ENCODE measurements at places on chromosomes 11 and 22.
A peak's percentile ranks its signal among the peaks of the same experiment; 100 is the strongest.

DNA sequence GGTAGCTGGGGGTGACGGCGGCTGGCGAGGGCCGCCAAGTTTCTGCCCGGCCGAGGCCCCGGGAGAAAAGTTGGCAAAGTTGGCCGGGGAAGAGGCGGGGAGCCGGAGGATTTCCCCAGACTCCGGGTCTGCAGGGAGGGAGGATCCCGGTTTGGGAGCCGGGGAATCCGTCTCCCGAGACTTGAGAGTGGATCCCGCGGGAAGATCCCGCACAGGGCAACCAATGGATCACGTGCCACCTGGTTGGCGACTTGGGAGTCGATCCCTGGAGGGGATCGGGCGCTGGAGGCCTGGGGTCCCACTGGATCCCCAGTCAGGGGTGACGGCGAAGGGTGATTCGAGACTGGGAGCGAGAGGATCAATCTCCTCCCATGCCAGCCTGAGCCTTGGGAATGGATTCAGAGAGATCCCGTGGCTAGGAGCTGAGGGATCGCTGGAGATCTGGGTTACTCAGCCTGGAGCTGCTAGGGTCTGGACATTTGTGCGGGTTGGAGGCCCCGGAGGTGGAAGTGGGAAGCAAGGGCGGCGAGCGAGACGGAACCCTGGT, 394 bp downstream of the KIAA1671 start:
- DNase-seq, result no peak

DNA sequence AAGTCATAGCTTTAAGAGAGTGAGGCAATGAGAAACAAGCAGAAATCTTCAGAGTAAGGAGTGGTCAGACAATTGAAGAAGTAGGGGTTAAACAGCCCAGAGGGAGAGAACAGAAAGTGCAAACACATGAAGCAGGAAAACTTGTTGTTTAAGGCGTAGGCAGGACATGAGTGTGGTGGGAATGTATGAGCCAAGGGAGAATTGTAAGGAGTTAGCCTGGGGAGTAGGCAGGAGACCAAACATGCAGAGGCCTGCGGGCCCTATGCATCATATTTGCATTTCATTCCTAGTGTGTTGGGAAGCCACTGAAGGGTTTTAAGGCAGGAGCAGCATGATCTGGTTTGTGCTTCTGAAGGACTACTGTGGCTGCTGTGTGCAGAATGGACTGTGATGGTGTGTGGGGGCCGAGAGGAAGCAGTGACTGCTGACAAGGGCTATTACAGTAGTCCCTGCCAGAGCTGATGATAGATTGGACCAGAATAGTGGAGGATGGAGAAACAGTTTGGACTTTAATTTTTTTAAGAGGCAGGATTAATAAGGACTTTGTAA, 179.9 kb upstream of the C11orf87 start:
- no peak for DNase-seq

DNA sequence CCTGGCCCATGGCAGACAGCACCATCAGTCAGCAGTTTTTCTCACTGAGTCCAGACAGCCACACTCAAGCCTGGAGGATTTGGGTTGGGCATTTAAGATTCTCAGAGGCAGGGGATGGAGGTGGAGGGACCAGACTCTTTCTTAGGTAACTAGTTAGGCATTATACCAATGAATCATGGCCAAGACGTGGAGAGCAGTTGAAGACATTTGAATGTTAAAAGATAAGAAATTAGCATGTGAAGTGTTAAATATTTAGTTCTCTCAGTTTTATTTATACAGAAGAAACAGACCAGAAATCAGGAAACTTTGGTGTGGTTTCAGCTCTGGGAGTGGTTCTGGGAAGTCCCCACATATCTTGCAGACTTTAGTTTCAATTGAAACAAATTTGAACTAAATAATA, 9.9 kb downstream of the GTF2H1 start:
- no peak for DNase-seq

- DNase-seq, result no peak
Measured at GRCh38 chr22:31136711-31137110, 3.6 kb downstream of the PLA2G3 start.

DNA sequence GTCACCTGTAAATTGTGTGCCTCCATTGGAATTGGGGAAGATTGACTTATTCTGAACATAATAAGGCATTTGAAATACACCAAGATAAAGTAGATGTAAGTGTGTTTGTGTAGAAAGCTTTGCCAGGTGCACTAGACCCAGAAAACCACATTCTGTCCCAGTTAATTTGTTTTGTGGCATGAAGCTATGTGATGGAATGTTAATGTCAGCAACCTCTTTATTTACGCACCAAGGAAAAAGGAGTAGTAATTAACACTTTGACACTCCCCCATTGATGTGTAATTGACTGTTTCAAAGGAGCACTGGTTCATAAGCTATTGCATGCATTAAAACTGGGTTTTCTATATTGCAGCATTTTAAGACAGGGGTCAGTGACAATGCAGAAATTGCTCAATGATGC, 14.3 kb downstream of the EIF3M start:
- DNase-seq, result no peak

GRCh38 chr11:70097783-70098563, 19.9 kb downstream of the ANO1 start:
- DNase-seq, result no peak

GRCh38 chr11:31921081-31921480, 110.0 kb upstream of the PAX6 start:
- no peak for DNase-seq

DNA sequence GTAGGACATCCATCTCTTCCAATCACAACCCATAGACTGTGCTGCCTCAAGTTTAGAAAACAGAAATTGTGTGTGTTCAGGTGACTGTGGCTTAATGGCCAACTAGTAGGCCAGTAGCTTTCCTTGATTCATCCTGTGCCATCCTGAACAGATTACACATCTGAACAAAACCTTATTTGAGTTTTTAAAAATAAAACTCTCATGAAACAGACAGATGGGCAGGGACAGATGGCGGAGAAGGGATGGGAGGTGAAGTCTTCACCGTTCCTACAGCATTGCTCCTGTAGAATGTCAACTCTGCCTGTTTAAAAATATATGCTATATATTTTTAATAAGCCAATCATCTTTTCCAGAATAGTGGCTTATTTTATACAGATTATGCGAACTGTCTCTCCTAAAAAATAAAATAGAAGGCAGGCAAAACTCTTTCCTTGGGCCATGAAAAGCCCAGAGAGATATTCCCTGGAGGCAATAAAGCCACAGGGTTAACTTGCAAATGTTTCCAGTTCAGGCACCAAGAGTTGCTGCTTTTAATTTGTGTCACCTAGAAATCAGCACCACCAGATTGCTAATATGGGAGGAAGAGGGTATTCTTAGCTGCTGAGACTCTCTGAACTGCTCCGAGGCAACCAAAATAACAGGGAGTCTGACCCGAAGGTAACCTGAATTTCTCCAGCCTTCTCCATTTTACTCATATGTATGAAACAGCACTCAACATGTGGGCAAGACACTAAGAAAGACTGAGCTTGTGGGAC, 861.2 kb downstream of the OPCML start:
- DNase-seq, result no peak

DNA sequence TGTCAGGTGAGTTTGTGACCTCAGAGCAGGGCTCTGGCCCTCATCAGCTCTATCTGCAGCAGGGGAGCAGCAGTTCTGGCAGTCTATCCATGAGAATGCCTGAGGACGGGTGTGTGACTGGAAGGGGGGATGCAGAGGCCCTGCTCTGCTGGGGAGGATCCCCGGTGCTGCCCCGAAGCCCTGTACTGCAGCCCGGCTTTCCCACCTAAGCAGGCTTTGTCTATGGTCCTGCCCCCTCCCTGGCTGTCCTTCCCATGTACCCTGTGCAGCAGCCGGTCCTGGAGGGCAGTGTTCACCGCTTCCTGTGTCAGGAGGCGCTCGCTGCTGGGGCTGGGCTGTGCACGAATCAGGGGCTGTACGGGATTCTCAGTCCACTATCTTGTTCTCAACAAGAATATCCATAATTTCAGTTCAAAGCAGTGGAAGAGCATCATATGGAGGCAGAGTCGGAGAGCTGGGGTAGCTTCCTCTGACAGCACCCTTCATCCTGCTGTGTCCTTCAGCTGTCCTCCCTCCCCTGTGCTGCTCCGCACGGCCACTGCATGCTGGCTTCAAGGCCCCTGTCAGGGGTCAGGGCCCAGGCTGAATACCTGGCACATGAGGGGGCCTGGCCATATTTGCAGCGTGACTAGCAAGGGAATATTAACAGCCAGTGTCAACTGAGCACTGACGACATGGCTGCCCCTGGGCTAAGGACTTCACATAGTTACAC, 125.2 kb downstream of the CTTN start:
- no peak for DNase-seq

DNA sequence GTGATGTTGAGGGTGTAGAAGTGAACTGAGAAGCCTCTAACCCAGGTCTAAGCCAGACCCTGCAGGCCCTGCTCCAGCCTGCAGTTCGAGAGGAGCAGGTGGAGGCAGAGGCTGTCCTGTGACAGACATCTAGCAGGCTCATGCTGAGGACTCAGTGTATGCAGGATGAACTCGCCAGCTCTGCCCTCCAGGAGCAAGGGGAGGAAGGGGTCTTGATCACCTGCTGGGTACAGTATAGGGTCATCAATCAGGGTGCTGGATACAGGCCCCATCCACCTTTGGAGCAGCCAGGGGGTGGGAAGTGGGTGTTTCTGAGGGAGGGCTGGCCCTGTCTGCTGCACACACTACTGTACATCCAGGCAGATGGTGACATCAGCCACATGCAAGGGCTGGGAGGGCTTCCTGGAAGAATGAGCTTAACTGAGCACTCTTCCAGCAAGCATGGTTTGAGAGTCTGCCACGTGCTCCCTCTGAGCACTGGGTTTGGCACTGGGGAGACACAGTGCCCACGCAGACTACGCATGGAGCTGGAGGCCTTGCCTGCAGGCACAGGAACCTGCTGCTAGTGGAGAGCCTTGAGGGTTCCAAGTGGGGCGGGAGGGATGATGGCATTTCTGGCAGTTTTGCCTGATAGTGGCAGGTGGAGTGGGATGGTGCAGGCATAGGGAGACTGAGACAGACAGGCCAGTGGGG, 9.2 kb downstream of the MAPK8IP1 start:
- no peak for DNase-seq

- no peak for DNase-seq
Measured at GRCh38 chr11:68954836-68955606, 25.8 kb downstream of the MRGPRD start.

DNA sequence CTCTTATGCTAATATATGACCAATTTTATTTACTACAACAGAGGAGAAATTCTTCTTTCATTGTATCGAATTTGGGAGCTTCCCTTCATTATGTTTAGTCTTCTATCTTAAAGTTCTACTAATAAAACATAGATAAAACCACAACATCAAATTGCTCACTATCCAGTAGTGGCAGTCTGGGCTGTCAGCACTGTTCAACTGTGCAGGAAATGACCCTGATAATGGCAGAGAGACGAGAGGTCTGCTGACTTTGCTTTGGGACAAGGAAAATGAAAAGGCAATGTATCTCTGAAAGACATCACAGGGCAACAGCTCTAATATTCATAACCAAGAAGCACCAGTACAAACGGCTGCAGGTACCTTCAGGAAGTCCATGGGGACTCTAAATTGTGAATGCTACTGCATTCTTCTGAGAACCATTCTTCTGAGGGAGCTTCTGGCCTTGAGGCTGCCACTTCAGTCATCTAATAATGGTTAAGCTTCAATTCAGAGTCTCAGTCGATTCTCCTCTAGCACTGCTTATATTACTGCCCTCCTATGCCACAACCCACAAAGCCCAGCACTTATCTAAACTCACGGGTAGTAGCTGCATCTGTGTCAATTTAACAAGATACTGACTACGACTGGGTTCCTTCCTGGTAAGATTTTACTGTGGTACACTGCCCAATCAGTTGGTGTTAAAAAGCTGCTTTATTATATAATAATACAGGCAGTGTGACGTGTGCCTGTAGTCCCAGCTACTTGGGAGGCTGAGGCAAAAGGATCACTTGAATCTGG, 44.2 kb downstream of the CKAP5 start:
- no peak for DNase-seq

- no peak for DNase-seq
Measured at GRCh38 chr22:50488006-50488677, 1.5 kb downstream of the MIOX start.

DNA sequence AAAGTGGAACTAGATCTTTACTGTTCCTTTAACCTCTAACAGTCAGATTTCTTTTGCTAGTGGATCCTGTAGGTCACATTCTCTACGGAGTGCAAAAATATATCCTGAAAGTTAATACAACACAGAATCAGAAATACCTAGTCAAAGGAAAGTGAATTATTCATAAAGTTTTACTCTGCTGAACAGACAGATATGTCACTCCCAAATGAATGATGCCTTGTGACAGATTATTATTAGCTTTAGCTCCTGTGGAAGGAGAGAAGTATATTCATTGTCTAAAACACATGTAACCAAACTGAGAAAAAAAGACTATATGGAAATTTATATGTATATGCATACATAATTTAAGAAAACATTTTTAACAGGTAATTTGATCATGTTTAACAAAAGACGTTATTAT, 1497.2 kb upstream of the RAG2 start:
- no peak for DNase-seq

GRCh38 chr11:16028419-16028818, 327.9 kb downstream of the SOX6 start:
- no peak for DNase-seq

- DNase-seq, result peak; percentile 45
Measured at GRCh38 chr11:73177778-73178539, 35.8 kb upstream of the FCHSD2 start.

GRCh38 chr11:66107600-66108510, 37.8 kb downstream of the PACS1 start:
- DNase-seq, result no peak

DNA sequence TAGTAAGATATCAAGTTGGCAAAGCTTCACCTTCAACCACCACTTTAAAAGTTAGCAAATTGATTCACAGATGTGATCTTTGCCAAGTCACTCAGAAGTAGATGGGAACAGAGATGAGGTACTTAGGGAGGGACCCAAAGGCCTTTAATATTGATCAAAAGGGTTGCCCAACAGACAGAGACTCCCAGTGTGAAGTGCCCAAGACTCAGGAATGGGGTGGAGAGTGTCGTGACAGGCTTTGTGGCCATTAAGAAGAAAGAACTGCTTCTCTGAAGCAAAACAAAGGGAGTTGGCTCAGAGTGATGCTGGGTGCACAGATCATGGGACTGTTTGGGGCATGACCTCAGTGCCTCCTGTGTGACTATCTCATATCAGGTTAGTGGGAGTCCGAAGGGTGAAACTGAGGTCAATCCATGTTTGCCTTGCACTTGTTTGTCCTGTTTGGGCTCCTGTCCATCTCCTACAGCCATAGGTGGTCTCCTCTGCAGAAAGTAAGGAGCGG, 132.3 kb downstream of the APIP start:
- DNase-seq, result no peak

DNA sequence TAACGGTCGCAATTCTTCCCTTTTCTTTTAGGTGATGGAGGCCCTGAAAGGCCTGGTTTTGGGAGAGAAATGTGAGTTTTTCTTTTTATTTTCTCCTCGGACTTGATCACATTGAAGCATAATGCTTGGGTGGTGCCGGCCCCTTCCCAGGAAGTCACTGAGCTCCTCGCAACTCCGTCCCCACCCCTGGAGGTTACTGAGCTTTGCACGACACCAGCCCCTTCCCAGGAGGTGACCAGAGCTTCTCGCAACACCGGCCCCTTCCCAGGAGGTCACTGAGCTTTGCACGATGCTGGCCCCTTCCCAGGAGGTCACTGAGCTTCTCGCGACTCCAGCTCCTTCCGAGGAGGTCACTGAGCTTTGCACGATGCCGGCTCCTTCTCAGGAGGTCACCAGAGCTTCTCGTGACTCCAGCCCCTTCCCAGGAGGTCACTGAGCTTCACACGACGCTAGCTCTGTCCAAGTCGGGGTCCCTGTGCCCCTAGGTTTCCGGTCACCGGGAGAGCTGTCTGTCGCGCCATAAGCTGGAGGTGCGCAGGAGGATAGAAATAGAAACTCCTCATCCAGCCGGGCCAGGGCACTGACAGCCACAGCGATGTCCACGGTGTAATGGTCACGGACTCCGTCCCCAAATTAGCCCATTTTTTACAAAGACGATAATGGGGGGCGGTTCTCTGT, 586.4 kb downstream of the BRD1 start:
- no peak for DNase-seq

Data from GF-D8 (cell line).